Stimulated activated CD4-positive, alpha-beta T cell treated with anti-CD3 and anti-CD28 coated beads, Interleukin-1b, Interleukin-23, amount 100 ng/mL, for 1 hour (primary cell): ENCODE measurements at places on chromosomes 12 and 14.

DNA sequence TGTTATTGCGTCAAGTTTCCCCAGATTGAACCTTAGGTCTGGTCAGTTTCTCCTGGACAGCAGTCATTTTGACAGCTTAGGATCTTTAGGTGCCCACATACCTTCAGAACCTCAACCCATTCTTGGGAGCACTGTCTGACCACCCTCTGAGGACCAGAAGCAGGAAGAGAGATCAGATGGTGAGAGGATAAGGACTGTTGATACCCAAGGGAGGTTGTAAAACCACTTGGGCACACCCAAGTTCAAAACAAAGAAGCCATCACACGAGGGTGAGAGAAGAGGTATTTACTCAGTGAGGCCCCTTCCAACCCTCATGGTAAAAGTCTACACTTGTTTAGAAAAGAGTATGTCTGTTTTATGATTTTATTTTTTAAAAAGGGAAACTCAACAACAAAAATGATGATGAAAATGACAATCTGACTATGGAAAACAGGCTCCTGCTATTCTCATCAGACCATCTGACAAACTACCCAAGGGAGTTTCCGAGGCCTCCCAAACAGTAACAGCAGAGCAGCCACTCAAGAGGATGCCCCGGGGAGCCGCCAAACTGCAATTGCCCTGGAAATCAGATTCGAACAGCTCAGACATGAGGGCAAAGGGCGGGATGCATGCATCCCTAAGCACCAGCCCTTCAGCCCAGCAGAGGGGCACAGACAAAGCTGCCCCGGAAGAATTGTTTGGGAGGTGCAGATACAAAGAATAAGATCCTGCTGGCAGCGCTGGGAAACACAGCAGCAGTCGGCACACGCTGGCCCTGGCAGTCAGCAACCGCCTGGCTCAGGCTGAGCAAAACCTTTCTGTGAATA, 162.6 kb upstream of the PLEKHG7 start:
- no peak for DNase-seq

DNA sequence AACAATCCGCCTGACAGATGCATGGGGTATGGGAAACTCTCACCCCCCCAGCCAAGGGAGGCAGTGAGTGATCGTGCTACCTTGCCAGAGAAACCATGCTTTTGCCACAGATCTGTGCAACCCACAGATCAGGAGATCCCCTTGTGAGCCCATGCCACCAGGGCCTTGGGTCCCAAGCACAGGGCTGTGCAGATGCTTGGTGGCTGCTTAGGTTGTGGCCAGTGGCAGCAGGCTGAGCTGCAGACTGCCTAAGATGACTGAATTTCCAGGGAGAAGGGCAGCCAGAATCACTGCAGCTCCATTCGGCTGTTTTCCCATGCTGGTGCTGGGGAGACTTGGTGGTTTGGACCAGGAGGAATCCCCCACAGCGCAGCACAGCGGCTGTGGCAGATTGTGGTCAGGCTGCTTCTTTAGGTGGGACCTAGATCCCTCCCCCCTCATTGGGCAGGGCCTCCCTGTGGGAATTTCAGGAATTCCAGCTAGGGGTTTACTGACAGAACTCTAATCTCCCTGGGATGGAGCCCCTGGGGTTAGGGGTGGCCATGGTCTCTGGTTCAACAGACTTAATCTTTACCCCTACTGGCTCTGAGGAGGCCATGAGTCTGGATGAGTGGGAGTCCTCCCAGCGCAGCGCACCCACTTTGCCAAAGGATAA, 264.6 kb upstream of the DAAM1 start:
- no peak for DNase-seq

DNA sequence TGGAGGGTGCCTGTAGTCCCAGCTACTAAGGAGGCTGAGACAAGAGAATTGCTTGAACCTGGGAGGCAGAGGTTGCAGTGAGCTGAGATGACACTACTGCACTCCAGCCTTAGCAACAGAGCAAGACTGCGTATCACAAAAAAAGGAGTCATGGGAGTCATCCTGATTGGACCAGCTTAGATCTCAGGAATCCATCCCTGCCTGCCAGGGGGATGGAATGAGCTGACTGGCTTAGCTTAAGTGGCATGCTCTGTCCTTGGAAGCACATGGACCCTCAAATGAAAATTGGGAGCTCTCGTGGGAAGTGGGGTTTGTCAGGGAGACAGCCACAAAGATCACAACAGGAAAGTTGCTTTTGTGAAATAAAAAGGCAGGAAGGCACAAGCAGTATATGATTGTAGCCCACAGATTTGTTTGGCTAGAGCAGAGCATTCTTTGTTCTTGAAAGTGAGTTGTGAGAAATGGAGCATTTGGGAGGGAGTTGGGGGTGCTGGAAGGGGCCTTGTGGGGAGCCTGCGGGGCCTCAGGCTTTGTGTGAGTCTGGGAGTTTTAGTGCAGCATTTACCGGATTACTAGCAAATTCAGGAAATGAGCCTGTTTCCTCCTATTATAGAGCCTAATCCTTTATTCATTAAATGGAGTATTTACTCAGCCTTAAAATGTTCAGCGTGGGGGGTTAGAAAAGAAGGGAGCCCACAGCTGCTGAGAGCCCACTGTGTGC, 30.7 kb downstream of the DGLUCY start:
- DNase-seq, result no peak

- DNase-seq, result no peak
These were observed 103.6 kb downstream of the SSPN start for GRCh38 chr12:26298785-26299621.

GRCh38 chr12:88644946-88645702, 64.9 kb upstream of the KITLG start:
- DNase-seq, result no peak

GRCh38 chr14:62097824-62098223, 335.6 kb downstream of the SNAPC1 start:
- DNase-seq, result no peak

GRCh38 chr12:20212658-20213555, 155.4 kb upstream of the PDE3A start:
- DNase-seq, result no peak

GRCh38 chr12:3107071-3107583, 29.9 kb downstream of the TSPAN9 start:
- DNase-seq, result no peak

DNA sequence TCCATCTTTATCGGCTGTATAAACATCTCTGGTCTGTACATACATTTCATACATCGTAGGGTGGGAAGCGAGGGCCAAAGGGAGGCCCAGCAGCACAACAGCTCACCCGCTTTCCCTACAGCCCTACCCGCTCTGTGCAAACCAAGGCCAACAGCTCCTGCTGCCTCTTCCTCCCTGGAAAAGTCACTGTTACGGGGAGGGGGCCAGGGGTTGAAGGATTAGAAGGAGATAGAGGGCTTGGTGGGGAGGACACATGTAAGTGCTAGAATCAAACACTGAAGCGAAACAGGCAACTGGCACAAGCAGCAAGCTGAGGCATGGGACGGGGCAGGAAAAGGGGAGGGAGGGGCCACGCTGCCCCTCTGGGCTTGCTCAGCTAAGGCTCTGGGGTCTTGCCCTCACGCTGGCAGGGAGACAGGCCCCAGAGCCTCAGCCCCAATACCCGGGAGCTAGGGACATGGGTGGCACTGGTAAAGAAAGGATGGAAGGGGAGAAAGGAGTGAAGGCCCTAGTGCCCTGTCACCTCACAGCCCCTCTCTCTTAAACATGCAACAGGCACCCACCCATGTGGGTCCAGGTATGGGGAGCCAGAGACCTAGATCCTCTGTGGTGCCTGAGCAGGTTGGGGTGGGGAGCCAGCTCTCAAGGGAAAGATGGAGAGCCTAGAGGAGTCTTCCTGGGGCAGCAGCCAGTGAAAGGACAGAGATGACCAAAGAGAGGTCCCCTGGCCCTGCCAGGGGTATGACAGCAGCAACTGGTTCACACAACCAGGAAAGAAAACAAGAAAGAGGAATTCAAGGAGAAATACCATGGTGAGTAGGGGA, 14.4 kb downstream of the SPRYD3 start:
- no peak for DNase-seq

DNA sequence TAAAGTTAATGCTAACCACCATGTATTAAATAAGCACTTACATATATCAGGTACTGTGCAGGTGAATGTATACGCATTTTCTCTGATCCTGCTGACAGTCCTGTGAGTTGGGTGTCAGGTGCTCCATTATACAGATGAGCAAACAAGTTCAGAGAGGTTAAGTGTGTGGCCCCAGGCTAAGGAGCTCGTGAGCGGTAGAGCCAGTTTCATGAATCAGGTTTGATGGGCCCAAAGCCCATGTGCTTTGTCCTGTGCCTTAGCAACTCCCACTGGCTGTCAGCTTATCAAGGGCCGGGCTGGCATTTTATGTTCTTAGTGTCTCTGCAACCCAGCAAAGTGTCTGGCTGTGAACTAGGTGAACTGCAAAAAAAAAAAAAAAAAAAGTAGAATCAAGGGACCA, 701.2 kb upstream of the TBX3 start:
- DNase-seq, result no peak

DNA sequence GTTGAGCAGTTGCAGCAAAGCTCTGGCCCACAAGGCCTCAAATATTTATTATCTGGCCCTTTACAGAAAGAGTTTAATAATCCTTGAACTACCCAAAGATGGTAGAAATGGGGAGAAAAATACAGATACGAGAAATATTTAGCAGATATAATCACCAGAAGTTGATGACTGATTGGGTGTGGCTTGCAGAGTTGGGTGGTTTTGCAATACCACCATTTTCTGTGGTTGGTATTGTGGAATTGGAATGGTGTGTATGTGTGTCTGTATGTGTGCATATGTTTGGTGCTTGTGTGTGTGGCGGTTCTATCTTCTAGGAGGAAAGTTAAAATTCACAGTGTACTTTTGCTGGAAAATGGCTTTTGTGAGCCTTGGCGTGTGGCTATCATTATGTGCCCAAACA, 85.4 kb upstream of the MANSC4 start:
- DNase-seq, result no peak

GRCh38 chr12:3552726-3553045, 61.7 kb downstream of the PRMT8 start:
- DNase-seq, result no peak

DNA sequence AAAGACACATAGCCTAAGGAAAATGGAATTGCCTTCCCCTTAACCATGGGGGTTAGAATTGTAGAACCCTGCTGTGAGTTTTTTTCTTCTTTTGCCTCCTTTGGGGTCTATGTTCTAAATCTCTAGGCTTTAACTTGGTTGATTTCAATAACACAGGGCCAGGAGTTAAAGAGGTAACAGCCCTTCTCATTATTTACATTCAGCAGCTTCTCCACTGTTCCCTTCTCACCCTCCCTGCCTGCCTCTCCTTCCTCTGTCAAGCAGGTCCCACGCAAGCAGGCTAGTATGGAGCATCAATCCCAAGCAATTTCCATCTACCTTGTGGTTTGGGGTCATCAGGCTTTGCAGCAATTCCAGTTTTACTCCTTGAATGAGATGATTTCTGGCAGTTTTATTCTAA, 236.1 kb upstream of the G2E3 start:
- no peak for DNase-seq

DNA sequence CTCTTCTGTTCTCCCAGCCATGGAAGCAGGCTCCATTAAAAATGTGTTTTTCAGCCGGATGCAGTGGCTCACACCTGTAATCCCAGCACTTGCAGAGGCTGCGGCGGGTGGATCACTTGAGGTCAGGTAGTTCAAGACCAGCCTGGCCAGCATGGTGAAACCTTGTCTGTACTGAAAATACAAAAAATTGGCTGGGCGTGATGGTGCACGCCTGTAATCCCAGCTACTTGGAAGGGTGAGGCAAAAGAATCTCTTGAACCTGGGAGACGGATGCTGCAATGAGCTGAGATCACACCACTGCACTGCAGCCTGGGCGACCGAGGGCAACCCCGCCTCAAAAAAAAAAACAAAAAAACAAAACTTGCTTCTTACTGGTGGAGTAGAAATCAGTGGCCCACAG, 39.8 kb downstream of the FNTB start:
- DNase-seq, result no peak

- DNase-seq, result no peak
These were observed 33.1 kb downstream of the PHLDA1 start for GRCh38 chr12:75998292-75999063.

DNA sequence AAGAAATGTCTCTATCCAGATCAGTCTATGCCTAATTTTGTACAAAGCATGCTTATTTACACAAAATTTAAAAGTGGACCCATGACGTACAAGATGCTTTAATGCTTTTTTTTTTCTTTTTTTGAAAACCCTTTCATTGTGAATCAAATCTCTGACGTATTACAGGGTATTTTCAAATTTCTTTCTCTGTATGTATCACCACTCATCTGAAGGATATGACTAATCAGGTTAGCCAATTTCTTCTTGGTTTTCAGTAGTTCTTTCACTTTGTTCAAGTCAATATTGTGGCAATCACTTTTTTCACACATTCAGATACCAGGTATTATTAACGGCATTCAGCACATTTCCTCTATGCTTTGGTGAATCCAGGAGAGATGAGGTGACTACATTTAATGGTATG, 685.3 kb downstream of the TRHDE start:
- DNase-seq, result no peak

DNA sequence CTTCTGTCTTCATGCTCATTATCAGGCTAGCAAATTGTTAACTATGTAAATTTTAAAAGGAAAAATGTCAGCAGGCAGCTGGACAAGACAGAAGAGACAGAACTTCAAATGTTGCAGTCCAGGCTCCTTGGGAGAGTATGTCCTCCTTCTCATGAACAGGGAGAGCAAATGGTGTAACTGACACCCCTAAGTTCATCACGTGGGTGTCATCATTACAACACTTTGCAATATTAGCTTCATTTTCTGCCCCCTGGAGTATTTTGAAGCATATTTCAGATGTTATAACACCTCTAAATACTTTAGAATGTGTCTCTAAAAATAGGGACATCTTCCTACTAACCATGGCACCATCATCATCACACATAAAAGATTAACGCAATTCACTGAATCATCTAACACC, 62.1 kb downstream of the ZNF664 start:
- DNase-seq, result no peak

DNA sequence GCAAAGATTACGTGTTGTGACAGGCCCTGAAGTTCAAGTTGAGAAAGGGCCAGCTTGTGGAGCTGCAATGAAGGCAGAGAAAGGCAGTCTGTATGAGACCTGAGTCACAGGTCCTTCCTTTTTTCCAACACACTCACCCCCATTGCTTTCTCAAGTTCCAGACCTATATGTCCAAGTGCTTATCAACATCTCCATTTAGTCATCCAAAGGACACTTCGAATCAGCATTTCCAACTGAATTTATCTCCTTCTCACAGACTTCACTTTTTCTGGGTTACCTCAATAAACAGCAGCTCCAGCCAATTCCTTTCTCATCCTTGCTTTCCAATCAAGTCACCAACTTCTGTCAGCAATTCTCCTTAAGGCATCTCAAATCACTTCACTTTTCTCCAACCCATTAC, 56.4 kb upstream of the KIF21A start:
- DNase-seq, result no peak

DNA sequence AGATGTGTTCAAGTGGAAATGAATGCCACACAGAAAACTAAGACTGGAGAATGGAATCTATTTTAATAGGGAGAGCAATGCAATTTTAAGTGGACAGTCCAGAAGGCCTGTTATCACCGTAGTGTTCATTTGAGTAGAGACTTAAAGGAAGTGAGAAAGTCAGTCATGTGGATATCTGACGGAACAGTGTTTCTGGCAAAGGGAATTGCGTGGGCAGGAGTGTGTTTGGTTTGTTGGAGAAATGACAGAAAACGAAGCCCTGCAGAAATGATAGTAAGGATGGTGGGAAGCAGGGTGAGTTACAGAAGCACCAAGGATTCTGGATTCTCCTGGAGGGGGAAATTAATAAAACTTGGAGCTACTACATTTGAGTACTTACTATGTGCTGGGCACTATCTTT, 776.6 kb downstream of the MED13L start:
- DNase-seq, result no peak

- DNase-seq, result no peak
These were observed 119.6 kb downstream of the MED13L start for GRCh38 chr12:116157845-116158267.
